ENCODE measurements at places on chromosomes 3 and 15. TPM values are rescaled to one million over a fixed set of nuclear protein-coding genes. Genes with fewer than 3 reads are reported as not detected.
A peak's percentile ranks its signal among the peaks of the same experiment; 100 is the strongest.

KIF23 gene
- 3.1 TPM for total RNA-seq

DNA sequence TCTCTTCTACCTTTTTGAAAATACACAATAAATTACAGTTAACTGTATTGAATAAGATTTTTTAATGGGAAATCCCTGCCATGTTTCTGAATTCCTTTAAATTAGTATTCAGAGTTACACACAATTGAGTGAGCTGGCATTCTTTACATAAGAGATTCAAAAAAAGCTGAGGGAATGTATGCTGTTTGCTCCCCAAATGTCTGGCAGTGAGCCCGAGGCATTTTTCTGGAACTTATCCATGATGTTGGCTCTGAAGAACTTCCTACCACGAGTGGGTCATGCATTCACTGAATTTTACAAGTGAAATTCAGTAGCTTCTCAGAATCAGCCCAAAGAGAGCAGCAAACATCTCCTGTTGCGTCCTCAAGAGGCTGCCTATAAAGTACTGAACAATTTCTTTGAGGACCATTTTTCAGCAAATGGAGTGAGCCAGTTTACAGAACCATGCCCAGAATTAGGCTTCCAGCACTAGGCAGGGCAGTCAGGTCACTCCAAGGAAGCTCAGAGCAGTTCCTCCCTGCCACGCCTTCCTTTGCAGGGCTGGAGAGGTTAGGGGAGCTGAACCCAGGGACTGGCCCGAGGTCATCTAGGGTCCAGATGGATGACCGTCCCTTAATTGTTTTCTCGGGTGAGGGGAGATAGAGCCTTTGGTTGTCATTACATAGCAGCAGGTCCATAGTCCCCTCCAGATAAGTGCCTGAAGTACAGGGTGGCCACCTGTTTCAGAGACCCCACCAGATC lies 21.2 kb downstream of the GABRA5 start:
- no peaks in the 10 kb centered on the region for H3K27me3 ChIP-seq
- no peaks in the 10 kb centered on the region for H3K4me1 ChIP-seq
- no peak overlapping the region for H3K4me3 ChIP-seq

- no peak for DNase-seq
- no peak overlapping the region for H3K27ac ChIP-seq
- no peaks in the 10 kb centered on the region for H3K4me1 ChIP-seq
- no peak overlapping the region for H3K4me3 ChIP-seq
Measured at GRCh38 chr15:51904931-51905330, 66.6 kb downstream of the LEO1 start.

DNA sequence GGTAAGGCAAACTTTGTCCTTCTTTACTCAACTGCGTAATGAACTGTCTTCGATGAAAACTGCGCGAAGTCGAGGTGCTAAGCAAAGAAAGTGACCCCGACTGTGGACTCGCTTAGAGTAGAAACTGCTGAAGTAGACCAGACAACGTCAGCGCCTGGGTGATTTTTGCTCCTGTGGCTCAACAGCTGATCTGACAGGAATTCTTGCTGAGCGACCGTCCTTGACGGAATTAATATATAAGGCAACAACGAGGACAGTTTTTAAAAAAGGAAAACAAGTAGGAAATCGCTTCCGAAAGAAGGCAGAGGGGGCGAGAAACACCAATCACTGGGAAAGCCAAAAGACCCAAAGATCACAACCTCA lies 541 bp downstream of the RPS27L start:
- H3K4me1 ChIP-seq = peaks cover 3% of the 10 kb centered on the region
- H3K27me3 ChIP-seq = no peaks in the 10 kb centered on the region
- peaks cover 5% of the 10 kb centered on the region for H3K36me3 ChIP-seq

DNA sequence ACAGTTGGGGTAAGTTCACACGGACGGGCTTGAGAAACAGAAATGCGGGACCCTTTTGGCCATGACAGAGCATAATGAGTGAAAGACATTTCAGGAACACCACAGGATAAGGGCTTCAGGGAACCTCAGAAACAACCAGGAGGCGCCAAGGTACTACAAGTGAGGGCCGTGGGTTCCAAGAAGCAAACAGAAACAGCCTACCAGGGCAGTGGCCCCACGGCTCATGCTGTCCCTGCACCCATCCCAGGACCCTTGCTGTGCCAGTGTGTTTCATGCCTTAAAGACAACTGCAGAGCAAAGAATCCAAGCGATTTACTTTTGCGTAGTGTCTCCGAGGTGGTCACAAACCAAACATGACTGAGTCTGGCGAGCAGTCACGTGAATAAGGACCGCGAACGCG lies 54.0 kb downstream of the RUBCN start:
- no peak for DNase-seq
- no peaks in the 10 kb centered on the region for H3K4me1 ChIP-seq
- no peak overlapping the region for H3K4me3 ChIP-seq
- H3K27ac ChIP-seq = no peak overlapping the region

- H3K4me3 ChIP-seq = no peak overlapping the region
- H3K4me1 ChIP-seq = no peaks in the 10 kb centered on the region
- no peak overlapping the region for H3K27ac ChIP-seq
- H3K36me3 ChIP-seq = no peaks in the 10 kb centered on the region
Measured at GRCh38 chr15:45146405-45146804, 16.6 kb downstream of the DUOX1 start.

GRCh38 chr3:36557021-36557707 lies 176.9 kb downstream of the STAC start:
- no peaks in the 10 kb centered on the region for H3K27me3 ChIP-seq
- no peak overlapping the region for H3K4me3 ChIP-seq
- no peak overlapping the region for H3K27ac ChIP-seq
- no peaks in the 10 kb centered on the region for H3K36me3 ChIP-seq

- no peaks in the 10 kb centered on the region for H3K27me3 ChIP-seq
- H3K36me3 ChIP-seq = no peaks in the 10 kb centered on the region
- no peak for DNase-seq
- no peaks in the 10 kb centered on the region for H3K4me1 ChIP-seq
- no peak overlapping the region for H3K27ac ChIP-seq
Measured at GRCh38 chr3:60319179-60319858, 931.9 kb downstream of the FHIT start.

DNA sequence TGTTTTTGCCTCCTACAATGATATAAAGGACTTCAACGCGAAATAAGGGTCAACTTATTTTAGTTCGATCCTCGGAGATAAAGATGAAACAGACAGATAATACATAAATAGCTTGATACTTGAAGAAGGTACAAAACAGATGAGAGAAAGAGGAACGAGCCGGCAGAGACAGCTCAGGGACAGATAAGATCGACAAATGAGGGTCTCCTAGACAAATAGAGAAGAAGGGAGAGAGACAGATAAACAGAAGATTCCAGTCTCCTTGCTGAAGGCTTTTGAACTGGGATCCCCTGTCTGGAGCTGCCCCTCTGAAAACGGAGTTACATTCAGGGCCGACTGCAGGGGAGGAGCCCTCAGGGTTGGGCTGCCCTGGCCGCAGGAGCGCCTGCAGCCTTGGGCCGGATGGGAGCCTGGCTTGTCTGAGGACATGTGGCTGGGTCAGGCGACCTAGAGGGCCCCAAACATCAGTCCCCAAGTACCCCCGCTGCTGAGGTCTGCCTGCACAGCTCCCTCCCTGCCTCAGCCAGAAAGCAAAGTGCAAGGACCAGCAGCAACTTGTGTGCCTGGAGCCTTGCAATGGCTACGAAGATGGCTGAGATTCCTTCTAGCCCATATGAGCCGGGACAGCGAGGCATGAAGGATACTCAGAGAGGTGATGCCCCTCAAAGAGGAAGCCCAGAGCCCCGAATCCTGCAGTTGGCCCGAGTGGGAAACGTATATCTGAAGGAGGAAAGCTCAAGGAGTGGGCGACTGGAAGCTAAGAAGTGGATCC lies 926 bp upstream of the SKOR1 start:
- H3K4me3 ChIP-seq = no peak overlapping the region
- H3K27ac ChIP-seq = no peak overlapping the region
- H3K36me3 ChIP-seq = no peaks in the 10 kb centered on the region
- no peaks in the 10 kb centered on the region for H3K4me1 ChIP-seq
- DNase-seq = no peak

- no peak overlapping the region for H3K27ac ChIP-seq
- peak; percentile 59 for DNase-seq
- no peaks in the 10 kb centered on the region for H3K27me3 ChIP-seq
- H3K4me1 ChIP-seq = no peaks in the 10 kb centered on the region
- no peak overlapping the region for H3K4me3 ChIP-seq
Measured at GRCh38 chr3:24490151-24490550, 4.5 kb downstream of the THRB start.

C2CD4A gene
- total RNA-seq = not detected

DNA sequence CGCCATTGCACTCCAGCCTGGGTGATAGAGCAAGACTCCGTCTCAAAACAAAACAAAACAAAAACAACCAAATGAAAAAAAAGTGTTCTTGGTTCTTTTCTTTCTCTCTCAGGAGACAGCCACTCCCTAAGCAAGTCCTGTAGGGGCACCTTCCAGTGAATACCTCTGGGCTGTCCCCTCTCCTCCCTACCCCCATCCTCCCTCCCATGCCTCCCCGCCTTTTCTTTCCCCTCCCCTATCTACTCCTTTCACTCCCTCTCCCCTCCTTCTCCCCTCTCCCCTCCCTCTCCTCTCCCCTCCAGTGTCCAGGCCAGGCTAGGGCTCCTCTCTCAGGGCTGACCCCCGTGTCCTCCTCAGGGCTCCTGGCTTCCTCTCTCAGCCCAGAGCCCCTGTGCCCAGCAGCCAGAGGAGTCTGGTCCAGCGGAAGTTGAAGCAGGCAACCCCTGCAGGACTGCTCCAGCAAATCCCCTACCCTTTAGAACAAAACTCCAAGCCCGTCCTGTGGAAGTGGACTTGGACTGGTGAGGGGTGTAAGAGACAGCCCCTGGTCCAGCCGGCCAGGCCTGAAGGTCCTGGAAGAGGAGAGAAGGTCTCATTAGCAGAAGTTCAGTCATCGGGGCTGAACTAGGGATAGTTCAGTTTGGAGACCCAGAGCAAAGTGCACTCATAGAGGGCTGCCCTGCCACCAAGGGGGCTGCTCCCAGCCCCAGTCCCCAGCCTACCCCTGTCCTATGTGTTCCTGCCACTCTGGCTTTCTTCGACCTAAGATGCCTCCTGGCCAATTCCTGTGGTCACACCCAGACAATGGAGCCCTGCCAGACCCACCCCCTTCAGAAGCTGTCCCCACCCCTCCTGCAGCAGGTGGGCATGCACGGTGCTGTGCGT lies 79.8 kb upstream of the IQSEC1 start:
- H3K4me1 ChIP-seq = no peaks in the 10 kb centered on the region
- H3K36me3 ChIP-seq = no peaks in the 10 kb centered on the region
- H3K27ac ChIP-seq = no peak overlapping the region
- H3K27me3 ChIP-seq = no peaks in the 10 kb centered on the region
- H3K4me3 ChIP-seq = no peak overlapping the region

DNA sequence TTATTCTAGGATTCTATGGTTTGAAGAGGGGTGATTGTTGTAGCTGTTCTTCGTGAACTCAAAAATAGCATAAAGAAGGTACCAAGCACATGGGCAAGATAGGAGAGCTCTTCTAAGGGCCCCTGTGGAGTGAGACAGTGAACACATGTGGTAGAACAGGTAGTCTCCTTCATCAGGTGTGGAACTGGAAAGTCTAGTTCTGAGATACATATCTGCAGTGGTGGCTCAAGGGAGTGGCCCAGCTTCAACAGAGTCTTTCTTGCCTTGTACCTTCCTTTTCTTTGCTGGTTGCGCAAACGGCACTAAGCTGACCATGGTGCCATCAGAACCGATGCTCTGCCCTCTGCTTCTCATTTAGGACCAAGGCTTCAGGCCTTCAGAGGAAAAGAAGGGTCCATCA lies 65.2 kb downstream of the CERS3 start:
- H3K4me1 ChIP-seq = no peaks in the 10 kb centered on the region
- H3K27ac ChIP-seq = no peak overlapping the region
- no peak for DNase-seq
- H3K27me3 ChIP-seq = no peaks in the 10 kb centered on the region
- H3K4me3 ChIP-seq = no peak overlapping the region

TIMP4 gene
- total RNA-seq = 9.8 TPM

DNA sequence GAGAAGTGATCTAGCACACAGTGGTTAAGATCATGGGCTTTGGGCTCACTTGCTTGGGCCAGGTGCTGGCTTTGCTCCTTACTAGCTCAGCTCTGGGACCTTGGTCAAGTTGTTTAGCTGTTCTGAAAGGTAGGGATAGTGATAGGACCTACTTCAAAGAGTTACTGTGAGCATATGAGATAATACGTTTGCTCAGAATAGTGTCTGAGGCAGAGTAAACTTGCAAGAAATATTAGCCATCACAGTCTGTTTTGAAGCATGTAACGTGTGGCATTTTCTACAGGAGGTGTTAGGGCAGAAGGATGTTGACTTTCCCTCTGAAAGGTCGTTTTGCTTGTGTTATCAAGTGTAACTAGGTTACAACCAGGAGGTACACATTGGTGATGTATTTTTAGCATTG lies 34.5 kb upstream of the NFKBIZ start:
- peaks cover under 1% of the 10 kb centered on the region for H3K4me1 ChIP-seq
- no peaks in the 10 kb centered on the region for H3K27me3 ChIP-seq
- H3K36me3 ChIP-seq = no peaks in the 10 kb centered on the region
- DNase-seq = no peak

- no peaks in the 10 kb centered on the region for H3K4me1 ChIP-seq
- H3K27ac ChIP-seq = no peak overlapping the region
- no peak overlapping the region for H3K4me3 ChIP-seq
- H3K27me3 ChIP-seq = no peaks in the 10 kb centered on the region
- no peak for DNase-seq
- H3K36me3 ChIP-seq = no peaks in the 10 kb centered on the region
Measured at GRCh38 chr15:47399100-47399499, 318.2 kb upstream of the SEMA6D start.

- H3K36me3 ChIP-seq = no peaks in the 10 kb centered on the region
- DNase-seq = no peak
- H3K27ac ChIP-seq = no peak overlapping the region
- H3K27me3 ChIP-seq = no peaks in the 10 kb centered on the region
- no peaks in the 10 kb centered on the region for H3K4me1 ChIP-seq
Measured at GRCh38 chr15:86001200-86001599, 78.5 kb upstream of the AGBL1 start.

DNA sequence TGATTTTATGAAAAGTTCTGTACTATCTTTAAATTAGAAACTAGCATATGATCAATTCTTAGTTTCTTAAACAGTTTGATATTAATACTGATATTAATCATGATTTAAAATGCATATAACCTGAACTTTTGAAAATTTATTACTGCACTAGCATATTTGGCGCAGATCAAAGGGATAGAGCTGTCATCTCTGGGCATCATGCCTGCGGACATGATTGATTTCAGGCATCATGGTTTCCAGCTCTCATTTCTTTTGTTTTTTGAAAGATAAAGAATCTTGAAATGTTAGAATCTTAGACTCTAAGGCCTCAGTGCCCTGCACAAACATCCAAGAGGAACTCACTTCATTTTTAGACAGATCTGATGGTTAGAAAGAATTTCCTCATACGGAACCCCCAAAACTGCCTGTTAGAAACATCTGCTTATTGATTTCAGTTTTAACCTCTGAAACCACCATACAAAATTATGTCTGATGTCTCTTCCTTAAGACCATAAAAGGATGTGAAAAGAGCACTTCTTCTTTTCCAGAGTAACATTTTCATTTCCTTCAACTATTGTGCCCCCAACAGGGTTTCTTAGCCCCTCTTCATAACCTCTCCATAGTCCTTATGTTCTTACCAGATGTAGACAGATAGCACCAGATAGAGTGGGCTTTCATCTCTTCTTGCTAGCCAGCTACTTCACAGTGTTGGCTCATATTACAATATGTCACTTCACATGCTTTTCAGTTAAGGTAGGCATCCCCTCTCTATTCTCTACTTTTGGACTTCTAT lies 110.8 kb downstream of the BBX start:
- no peaks in the 10 kb centered on the region for H3K4me1 ChIP-seq
- no peaks in the 10 kb centered on the region for H3K36me3 ChIP-seq
- no peaks in the 10 kb centered on the region for H3K27me3 ChIP-seq
- DNase-seq = no peak
